ENCODE measurements at places on chromosomes 5 and 9.

GRCh38 chr9:98124637-98125426 lies 5.8 kb upstream of the TRIM14 start:
- DNase-seq, result no peak

DNA sequence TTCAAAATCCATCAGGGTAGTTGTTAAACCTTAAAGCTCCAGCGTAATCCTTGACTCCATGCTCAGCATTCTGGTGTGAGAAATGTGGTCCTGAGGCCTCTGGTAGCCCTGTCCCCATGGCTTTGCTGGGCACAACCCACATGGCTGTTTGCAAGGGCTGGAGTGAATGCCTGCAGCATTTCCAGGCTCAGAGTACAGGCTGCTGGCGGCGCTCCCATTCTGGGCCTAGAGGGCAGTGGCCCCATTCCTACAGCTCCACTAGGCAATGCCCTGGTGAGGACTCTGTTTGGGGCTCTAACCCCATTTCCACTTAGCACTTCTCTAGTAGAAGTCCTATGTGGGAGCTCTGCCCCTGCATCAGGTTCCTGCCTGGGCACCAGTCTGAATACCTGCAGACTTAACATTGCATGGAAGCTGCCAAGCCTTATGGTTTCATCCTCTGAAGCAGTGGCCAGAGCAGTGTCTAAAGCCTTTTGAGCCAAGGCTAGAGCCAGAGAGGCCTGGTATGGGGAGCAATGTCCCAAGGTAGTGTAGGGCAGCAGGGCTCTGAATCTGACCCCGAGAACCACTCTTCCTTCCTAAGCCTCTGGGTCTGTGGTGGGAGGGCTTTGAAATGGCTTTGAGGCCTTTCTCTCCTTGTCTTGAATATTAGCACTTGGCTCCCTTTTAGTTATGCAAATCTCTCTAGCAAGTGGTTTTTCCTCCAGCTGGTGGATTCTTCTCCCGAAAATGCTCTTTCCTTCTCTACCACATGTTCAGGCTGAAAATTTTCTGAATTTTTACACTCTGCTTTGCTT lies 5.8 kb upstream of the ALDH1A1 start:
- DNase-seq, result no peak

- DNase-seq, result no peak
These were observed 74.7 kb downstream of the FER start for GRCh38 chr5:108822211-108822947.

- no peak for DNase-seq
These were observed at the start of gene PTBP3 for GRCh38 chr9:112332977-112333638. PTBP3 (minus strand) TSS chr9:112333619; CDS start chr9:112297865, 35,754 bp downstream.

- DNase-seq, result no peak
These were observed 25.9 kb downstream of the CPLX2 start for GRCh38 chr5:175897285-175897684.

DNA sequence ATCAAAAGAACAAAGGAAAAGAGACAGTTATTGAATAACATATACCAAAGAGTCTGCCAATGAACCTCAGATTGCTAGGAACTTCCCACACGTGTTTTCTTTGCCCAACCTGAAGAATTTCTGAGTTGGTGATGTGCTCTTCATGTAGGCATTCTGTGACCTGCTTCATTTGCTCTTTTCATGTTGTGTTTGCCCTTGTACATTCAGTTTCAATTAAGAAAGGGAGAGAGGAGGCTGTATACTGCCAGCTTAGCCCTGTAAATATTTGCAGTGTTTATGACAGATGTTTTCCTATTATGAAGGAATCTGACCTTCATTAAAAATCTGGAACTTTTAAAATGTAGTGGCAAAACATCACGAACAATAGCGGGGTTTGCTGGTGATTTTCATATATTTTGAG lies 168.5 kb downstream of the GAS1 start:
- no peak for DNase-seq

DNA sequence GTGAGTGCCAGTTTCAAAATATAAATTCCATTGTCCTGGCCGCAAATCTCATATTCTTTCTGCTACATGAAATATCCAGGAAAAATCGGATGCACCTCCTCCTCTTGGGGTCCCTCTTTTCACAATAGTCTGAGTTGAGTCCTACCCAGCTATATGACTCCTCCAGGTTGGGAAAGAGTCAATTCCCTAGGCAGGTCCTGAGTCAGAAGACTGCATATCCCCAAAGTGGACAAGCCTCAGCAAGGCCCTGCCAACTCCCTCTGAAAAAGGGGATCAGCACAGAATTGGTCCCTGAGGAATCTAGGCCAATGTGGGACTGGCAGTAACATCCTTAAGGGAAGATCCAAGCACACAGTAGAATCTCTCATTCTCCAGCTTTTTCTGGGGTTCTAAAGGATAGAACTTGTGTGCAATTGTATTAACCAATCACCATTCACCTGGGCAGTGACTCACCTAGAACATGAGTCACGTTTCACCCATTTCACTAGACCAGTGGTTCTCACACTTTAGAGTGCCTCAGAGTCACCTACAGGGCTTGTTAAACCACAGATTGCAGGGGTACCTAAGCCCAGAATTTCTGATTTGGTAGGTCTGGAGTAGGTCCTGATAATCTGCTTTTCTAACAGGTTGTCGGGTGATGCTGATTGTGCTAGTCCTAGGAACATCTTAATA lies 44.7 kb upstream of the TMEM215 start:
- DNase-seq, result no peak

DNA sequence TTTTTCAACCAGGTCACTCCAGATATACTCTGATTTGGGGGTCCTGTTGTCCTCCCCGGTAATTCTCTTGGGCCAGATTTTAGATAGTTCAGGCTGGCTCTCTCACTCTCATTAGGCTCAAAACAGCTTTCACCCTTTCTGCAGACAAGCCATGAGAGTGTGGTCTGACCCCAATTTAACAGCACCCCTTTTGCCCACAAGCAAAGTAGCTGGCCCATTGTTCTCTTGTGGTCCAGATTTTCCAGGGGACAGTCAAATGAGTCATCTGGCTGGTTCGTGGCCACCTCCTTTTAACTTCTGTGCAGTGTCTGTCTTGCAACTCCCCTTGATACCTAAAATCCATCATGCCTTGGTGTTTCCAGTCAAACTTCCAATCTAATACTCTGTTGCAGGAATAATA lies 16.5 kb downstream of the BHMT2 start:
- DNase-seq, result no peak

DNA sequence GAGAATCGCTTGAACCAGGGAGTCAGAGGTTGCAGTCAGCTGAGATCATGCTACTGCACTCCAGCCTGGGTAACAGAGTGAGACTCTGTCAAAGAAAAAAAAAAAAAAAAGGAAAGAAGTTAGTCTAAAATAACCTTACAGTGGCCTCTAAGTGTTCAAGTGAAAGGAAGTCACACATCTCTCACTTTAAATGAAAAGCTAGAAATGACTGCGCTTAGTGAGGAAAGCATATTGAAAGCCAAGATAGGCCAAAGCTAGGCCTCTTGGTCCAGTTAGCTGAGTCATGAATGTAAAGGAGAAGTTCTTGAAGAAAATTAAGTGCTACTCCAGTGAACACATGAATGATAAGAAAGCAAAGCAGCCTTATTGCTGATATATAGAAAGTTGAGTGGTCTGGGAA lies 38.1 kb downstream of the ITGA1 start:
- no peak for DNase-seq

DNA sequence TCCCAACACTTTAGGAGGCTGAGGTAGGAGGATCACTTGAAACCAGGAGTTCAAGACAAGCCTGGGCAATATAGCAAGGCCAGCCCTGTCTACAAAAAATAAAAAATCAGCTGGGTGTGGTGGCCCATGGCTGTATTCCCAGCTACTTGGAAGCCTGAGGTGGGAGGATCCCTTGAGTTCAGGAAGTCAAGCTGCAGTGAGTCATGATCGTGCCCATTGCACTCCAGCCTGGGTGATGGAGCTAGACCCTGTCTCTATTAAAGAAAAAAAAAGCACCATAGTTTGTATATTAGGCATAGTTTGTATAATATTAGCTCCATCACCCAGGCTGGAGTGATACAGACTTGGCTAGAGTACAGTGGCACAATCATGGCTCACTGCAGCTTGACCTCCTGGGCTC lies 9.6 kb upstream of the NME5 start:
- DNase-seq, result no peak

- no peak for DNase-seq
These were observed 51.2 kb downstream of the USP20 start for GRCh38 chr9:129886226-129887174.

GRCh38 chr9:117835798-117836197 lies 131.6 kb downstream of the TLR4 start:
- DNase-seq, result no peak

DNA sequence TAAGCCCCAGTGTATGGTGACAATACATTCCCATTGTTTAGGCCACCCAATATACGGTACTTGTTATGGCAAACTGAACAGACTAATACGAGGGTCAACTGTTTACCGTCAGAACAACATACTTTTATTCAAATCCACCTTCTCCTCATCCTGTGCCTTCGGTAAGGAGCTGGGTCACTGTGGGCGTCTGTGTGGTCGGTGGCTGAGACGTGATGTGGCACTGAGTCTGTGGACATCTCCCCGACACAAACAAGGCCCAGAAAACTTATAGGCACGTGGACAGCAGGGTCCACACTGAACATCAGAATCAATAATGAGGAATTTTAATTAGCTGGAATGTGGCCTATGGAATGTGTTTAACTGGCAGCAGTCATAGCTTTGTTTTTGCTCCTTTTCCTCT lies 154.3 kb upstream of the IRX2 start:
- DNase-seq, result no peak

- DNase-seq, result no peak
These were observed 39.8 kb upstream of the NXNL2 start for GRCh38 chr9:88494983-88495721.

DNA sequence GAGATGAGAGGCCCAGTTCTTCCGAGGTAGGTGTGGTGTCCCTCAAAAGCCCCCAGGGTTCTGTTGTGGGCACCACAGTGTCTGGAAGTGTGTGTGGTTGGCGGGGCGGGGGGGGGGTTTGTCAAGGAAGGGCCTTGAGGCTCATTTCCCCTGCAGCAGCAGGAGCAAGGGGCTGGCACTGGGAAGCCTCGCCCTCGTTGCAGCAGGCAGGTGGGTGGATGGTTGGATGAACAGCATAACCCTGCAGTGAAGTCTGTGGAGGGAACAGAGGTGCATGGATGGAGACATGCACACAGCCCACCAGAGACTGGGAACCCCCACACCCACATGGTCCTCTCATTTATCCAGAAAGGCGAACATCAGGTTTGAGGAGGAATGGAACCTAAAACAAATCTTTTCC lies 2.0 kb upstream of the SPATA31E1 start:
- no peak for DNase-seq

DNA sequence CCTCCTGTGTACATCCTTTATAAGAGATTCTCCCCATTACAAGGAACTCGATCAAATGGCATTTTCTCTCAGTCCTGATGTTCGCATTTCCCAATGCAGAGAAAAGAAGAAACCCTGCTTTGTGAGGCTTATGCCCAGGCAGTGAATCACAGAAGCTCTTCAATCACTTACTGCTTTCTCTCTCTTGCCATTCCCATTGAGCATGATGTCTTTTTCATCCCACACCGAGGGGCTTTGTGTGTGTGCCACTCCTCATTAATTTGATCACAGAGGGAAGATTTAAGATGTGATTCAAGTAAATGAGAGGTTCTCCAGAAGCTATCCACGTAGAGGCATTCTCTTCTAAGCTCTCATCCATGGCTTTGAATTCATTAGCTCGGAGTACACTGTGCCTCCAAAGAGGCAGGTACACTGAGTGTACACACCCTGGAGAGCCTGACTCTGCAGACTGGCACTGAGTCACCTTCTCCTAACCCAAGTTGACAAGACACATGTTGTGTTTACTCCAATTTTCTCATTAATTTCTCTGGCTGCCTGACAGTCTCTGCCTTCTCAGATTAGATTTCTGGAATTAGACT lies 45.4 kb downstream of the MFAP3 start:
- no peak for DNase-seq

DNA sequence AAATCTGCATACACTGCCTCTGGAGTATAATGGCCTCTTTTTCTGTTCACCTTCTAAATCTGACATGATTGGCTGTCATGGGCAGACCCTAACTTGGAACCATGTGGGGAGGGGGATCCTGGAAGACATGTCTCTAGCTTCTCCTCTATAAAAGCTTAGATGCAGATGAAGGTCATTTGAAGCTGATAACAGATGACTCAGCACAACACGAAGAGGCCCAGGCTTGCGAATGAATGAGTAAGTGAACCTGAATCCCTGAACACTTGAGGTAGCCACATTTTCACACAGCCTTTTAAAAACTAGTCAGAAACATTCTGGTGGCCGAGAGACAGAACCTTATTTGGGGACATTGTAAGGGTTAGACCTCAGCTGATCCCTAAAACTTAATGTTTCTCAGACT lies 282.6 kb downstream of the ELAVL2 start:
- DNase-seq, result no peak

DNA sequence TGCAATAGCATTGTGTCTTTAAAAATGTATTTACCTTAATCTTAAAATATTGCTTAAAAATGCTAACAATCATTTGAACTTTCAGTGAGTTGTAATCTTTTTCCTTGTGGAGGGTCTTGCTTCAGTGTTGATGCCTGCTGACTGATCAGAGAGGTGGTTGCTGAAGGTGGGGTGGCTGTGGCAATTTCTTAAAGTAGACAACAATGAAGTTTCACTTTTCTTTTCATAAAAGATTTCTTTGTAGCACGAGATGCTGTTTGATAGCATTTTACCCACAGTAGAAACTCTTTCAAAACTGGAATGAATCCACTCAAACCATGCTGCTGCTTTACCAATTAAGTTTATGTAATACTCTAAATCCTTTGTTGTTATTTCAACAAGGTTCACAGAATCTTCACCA lies 50.8 kb downstream of the NR3C1 start:
- no peak for DNase-seq

DNA sequence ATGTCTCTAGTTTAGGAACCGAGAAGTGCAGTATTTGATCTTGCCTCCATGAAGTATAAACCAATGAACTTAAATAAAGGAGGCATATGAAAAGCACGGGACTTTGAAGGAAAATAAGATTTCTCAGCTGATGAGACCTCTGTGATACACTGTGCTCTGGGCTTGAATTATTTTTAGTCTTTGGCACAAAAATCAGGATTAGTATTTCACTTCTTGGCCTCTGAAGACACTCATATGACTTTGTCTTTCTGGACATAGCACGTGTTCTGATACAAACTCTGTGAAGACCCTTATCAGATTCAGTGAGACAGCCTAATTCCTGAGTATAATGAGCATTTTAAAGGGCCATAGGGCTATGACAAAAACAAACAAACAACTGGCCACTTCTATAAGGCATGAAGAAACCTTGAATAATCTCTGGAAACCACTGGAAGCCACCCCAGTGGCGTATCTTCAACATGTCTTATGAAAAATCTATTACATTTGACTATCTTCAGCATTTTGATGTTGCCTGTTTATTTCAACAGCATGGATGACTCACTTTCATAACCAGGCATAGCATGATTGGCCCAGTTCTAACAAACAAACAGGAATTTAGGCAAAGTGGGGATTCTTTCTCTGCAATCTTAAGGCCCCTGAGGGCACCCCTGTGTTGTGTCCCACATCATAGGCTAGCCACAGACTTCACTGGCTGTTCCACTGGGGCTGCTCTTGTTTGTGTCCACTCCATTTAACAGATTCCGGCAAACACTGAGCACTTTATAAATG lies 90.3 kb upstream of the ZNF462 start:
- DNase-seq, result no peak

GRCh38 chr9:89317282-89317681 lies 1.0 kb upstream of the SECISBP2 start:
- no peak for DNase-seq

GRCh38 chr5:154145268-154145667 lies 45.3 kb upstream of the GALNT10 start:
- DNase-seq, result no peak

- peak; percentile 42 for DNase-seq
These were observed 96.7 kb downstream of the NUDT12 start for GRCh38 chr5:103465891-103466290.

GRCh38 chr5:19169426-19169825 lies 818.6 kb downstream of the CDH18 start:
- DNase-seq, result peak; percentile 90
